ENCODE measurements at places on chromosomes 7 and 10. TPM values are rescaled to one million over a fixed set of nuclear protein-coding genes. Genes with fewer than 3 reads are reported as not detected.

Gene HOXA9
- 7.9 TPM for total RNA-seq

Gene ADAM22
- 0.37 TPM for total RNA-seq

Gene NUPR2
- total RNA-seq: not detected

Gene MYH16
- not detected for total RNA-seq

Gene PRLHR
- total RNA-seq: not detected

Gene TMEM229A
- not detected for total RNA-seq

Gene PRPF18
- total RNA-seq: 36.3 TPM

Gene PTPRZ1
- not detected for total RNA-seq

Gene EFCAB10
- not detected for total RNA-seq

Gene CYREN
- total RNA-seq: 43.8 TPM

Gene HOXA2
- 0.18 TPM for total RNA-seq

Gene LAMB1
- total RNA-seq: 562 TPM

Gene FASTK
- total RNA-seq: 76.1 TPM

Gene CYP2C19
- not detected for total RNA-seq

Gene PPP1R3C
- 190 TPM for total RNA-seq

Gene MACROH2A2
- 5.8 TPM for total RNA-seq

Gene GIMAP4
- total RNA-seq: 0.28 TPM

Gene OR2A7
- total RNA-seq: 0.14 TPM

Gene SLC26A3
- total RNA-seq: not detected
